ENCODE measurements at places on chromosomes 5 and 9.

DNA sequence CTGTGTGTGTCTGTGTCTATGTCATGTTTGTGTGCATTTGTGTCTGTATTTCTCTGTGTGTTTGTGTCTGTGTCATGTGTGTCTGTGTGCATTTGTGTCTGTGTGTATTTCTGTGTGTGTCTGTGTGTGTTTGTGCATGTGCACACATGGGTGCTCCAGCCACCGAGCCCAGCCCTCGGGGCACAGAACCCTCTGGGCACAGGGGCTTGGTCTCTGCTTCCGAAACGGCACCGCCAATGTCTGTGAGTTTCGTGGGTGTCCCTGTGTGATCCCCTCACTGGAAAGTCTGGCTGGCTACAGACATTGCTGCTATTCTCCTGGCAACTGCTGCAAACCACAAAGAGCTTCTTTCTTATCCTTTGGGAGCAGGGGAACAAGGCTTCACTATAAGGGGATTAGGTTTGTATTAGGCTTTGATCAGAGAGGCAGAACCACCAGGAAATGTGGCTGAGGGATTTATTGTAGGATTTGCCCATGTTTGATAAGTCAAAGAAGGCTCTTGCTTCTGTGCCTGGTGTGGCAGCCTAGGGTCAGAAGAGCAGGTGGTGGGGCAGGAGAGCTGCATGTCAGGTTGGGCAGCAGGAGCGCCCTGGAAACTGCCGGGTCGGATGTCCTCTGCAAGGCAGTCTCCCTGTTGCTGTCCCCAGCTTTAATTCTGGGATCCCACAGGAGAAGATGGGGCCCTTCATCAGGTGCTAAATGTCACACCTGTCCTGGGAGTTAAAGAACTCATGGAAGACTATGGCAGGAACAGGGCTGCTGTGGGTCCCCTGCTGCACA is 39.6 kb upstream of the FCN1 start:
- DNase-seq = no peak

GRCh38 chr5:62142351-62142750 is 163.7 kb upstream of the KIF2A start:
- no peak for DNase-seq

DNA sequence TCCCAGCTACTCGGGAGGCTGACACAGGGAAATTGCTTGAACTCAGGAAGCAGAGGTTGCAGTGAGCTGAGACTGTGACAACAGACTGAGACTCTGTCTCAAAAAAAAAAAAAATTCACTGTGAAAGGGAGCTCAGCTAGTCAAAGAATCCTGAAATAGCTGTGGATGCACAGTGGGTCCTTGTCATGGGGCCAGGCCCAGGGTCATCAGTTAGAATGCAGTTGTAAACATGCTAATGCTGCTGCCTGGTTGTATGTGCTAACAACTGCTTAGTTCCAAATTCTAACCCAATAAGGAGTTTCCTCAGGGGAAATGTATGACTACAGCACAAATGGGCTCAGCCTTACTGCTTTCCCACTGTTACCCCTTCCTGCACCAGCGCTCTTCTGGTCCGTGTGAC is 84.0 kb downstream of the PALM2AKAP2 start:
- no peak for DNase-seq

DNA sequence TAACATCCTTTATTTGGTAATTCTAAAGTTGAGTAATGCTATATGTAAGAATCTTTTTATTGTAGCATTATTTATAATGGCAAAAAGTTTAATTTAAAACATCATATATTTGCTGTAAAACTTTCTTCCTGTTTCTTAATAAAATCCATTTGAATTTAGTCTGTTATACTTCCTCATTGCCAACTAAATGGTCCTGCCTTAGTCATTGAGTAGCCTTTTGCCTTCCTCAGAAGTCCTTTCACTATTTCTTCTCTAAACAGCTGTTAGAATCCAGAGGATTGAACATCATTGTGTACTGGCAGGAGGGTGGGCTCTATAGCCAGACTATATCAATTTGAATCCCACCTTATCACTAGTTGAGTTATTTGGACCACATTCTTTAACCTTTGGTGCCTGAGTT is 11.0 kb downstream of the SLC44A1 start:
- DNase-seq = no peak

GRCh38 chr5:56498759-56499395 is 265.7 kb upstream of the ANKRD55 start:
- DNase-seq = no peak

DNA sequence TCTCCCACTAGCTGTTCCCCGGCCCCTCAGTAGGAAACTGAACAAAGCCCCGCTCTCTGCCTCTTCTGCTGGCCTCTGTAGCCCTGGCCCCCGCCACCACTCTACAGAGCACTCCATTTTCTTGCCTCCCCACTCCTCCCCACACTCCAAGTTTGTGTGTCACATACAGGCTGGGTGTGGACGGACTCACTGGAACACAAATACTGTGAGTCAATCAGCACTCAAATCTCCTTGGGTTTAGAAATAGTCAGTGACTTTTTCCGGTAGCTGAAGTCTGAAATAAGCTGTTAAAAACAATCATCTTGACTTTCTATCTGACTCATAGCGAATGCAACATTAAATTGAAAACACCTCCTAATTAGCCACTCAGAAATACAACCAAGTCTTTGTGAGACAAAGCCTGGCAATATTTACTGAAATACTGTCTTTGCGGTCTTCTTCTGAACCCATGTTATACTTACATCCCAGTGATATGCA is 122.5 kb downstream of the LHFPL2 start:
- no peak for DNase-seq

GRCh38 chr9:131010482-131011273 is 1.7 kb downstream of the LAMC3 start:
- no peak for DNase-seq

DNA sequence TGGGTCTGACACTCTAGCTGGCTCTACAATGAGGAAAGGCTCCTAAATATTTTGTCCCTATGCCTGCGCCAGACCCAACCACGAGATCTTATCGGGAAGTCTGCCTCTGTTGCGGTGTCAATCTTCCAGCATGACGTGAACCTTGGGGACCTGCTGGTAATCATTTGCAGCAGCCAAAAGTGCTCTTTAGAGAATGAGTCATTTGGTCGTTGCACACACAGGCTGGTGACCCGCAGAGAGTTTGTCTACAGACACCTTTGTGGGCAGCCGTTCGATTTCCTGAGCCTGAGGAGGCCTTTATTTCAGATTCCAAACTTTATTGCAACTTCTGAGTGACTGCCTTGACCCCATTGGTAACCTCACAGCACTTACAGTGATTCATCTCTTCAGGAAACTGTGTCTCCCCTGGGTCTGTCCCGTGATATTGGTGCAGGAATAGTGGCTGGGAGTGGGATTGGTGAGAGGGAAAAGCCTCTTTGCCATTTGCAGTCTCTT is 326.1 kb downstream of the NSG2 start:
- no peak for DNase-seq

- no peak for DNase-seq
Measured at GRCh38 chr9:37413311-37413710, 9.2 kb upstream of the GRHPR start.

- DNase-seq = no peak
Measured at GRCh38 chr5:919356-920000, 26.8 kb downstream of the TRIP13 start.

- DNase-seq = no peak
Measured at GRCh38 chr9:132216861-132217619, 55.2 kb downstream of the NTNG2 start.

GRCh38 chr9:105646879-105647594 is 15.2 kb upstream of the TAL2 start:
- no peak for DNase-seq

GRCh38 chr5:139494832-139495231 is 12.3 kb upstream of the STING1 start:
- no peak for DNase-seq

GRCh38 chr9:137162505-137163364 is 7.1 kb downstream of the LRRC26 start:
- no peak for DNase-seq

DNA sequence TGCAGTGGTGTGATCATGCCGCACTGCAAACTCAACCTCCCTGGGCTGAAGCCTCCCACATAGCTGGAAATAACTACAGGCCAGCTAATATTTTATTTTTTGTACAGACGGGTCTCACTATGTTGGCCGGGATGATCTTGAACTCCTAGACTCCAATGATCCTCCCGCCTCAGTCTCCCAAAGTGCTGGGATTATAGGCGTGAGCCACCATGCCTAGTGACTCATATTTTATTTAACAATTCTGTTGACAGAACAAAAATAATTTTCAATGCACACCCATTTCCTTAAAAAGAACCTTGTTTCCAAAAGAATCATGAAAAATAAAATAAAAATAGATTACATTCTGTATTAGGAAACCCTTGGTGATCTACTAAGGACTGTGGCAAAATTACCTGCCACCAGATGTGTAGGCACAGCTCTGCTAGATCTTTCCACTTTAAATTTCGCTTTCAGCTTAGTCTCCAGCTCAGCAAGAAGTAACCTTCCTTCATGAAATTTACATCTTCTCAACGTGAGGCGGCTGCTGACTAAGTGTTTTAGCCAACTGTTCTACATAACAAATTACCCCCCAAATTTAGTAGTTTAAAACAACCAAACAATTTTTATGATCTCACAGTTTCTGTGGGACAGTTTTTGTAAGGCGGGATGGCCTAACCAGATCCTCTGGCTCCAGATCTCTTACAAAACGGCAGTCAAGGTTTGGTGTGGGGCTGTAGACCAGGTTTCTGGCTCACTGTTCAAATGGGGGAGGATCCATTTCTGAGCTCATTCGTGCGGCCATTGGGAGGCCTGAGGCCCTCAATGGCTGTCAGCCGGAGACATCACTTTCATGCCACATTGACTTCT is 32.6 kb upstream of the GOLPH3 start:
- no peak for DNase-seq

DNA sequence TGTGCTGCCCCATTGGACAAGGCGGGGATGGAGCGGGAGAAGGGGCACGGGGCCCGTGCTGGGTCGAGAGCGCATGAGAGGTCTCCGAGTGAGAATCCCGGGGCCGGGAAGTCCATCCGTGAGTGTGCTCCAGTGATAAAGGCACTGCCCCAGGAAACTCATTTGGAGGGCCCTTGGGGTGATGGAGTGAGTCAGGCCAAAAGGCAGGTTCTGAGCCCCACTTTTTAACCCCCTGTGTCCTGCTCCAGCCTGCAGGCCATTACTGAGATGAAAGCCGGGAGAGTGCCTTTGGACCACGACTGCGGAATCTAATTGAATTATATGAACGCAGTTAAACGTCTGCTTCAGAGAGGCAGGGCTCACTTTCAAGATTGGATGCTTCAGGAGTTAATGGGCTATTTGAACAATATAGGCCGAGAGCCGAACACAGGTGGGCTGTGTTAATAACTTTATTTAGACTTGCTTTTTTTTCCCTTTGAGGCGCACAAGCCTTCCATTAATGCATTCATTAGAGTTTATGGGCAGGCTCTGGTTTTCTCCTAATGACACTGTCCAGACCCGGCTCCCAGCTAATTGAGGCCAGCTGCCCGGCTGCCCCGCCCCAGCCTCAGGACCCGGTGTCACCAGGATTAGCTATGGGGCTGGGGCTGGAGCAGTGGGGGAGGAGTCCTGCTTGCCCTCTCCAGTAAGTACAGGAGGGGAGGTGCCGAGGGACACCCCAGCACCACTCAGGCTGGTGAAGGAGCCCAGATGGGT is 79.1 kb upstream of the LMX1B start:
- DNase-seq = no peak

- DNase-seq = no peak
Measured at GRCh38 chr5:143059355-143059754, 289.2 kb downstream of the ARHGAP26 start.

DNA sequence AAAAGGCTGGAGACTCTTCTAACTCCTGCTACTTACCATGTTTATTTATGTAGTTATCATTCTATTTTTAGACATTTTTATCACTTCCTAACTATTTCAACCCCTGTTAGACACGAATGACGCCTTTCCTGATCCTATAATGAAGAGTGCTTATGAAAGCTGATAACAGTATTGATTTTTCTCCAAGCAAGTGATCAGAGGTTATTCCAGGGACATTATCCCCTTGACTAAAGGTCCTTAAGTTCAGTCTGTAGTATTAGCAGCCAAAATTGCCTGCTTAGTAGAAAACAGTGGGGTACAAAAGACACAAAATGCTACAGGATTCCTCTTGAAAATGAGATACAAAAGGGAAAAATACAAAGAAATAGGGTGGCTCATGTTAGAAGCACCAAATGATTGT is 235.6 kb downstream of the DNAH5 start:
- DNase-seq = no peak

DNA sequence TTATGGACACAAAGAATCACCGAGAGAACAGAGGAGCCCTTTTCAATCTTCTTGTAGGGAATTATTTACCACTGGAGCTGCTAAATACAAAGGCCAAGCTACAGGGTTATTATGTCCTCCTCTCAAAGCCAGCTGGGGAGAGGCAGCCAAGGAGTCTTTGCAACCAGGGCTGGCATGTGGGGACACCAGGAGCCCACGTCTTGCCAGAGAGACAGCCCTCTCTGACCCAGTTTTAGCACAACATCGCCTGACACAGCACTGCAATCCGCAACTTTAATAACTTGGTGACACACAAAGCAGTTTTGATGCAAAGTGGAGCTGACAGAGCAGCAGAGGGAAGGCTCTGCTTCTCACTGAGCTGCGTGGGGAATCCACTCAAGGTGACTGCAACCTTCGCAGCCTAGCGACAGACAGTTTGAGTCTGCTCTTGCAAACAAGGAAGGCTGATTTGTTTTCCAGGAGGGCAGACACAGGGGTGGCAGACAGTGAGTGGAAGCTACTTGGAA is 33.6 kb downstream of the TLR4 start:
- DNase-seq = no peak

- DNase-seq = no peak
Measured at GRCh38 chr5:53814819-53815218, 254.4 kb downstream of the NDUFS4 start.

DNA sequence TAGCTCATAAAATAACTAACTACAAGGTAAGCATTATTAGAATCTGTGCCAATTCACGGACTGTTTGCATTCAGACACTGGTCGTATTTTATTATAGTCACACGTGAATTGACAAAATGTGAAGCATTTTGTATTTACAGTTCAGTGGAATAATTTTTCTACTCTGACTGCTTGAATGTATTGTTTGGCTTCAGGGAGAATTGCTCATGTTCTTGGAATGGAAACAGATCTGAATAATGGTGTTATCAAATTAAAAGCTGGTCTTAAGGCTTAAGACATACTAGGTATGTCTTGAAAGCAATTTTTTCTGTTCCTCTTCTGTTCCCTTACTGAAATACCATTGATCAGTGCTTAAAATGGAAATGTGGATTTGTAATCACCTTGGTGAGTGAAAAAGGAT is 543.7 kb upstream of the TLE4 start:
- no peak for DNase-seq

Measured in T-helper 1 cell (primary cell).